ENCODE measurements at places on chromosomes 7 and 10. TPM values are rescaled to one million over a fixed set of nuclear protein-coding genes. Genes with fewer than 3 reads are reported as not detected.
A peak's percentile ranks its signal among the peaks of the same experiment; 100 is the strongest.

Gene LYZL1
- not detected for total RNA-seq

Gene SGCE
- total RNA-seq, result 0.38 TPM

Gene SH2D4B
- 0.13 TPM for total RNA-seq

Gene ARPC1B
- total RNA-seq, result 187 TPM

Gene RNF32
- 3.9 TPM for total RNA-seq

Gene ZNF789
- 22.1 TPM for total RNA-seq

Gene DPP6
- total RNA-seq, result not detected

Gene PDZD7
- 0.09 TPM for total RNA-seq

- no peak for DNase-seq
Observed at GRCh38 chr7:151702961-151703360, 174.0 kb downstream of the PRKAG2 start.

- no peak for DNase-seq
Observed at GRCh38 chr10:125550362-125550761, 132.6 kb downstream of the TEX36 start.

DNA sequence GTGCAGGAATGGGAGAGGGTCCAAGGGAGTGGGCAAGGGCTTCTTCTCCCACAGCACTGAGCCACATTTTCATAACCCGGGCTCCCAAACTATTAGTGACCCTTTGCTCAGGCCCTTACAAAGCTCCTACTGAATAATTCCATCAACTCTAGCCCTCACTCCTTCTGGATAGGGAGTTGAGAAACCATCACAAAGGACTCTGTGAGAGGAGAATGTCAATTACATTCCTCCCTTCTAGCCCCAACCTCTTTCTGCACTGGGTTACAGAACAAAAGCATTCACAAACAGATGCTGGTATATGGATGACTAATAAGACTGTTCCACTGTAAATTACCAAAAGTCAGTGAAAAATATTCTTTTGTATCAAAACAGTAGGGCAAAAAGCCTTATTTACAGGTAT lies 203.7 kb downstream of the SORCS1 start:
- DNase-seq, result no peak

DNA sequence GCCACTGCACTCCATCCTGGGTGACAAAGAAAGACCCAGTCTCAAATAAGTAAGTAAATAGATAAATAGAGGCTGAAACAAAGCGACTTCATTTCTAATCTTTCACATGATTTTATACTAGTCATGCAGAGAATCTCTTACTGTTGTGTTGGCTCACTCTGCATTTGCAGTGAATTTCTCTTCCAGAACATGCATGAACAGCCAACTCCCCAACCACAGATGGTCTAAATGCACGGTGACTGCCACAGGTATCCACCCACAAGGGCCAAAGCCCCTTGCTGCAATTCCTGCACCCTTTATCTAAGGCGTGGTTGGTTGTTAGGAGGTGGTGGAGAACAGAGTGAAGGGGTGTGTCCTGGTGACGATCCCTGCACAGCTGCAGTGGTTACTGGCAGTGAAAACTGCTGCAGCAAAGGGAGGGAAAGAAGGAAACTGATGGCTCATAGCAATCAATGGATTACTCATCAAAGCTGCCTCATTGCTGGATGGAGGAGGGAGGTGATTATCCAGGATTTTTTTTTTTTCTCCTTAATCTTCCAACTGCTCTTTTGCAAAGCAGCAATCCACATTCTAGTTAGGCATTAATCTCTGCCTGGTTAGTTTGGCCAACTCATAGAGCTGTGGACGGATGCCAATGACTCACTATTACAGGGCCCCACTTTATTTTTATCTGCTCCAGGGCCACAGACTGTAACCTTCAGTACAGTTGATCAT lies 50.6 kb downstream of the PRTFDC1 start:
- peak; percentile 80 for DNase-seq

DNA sequence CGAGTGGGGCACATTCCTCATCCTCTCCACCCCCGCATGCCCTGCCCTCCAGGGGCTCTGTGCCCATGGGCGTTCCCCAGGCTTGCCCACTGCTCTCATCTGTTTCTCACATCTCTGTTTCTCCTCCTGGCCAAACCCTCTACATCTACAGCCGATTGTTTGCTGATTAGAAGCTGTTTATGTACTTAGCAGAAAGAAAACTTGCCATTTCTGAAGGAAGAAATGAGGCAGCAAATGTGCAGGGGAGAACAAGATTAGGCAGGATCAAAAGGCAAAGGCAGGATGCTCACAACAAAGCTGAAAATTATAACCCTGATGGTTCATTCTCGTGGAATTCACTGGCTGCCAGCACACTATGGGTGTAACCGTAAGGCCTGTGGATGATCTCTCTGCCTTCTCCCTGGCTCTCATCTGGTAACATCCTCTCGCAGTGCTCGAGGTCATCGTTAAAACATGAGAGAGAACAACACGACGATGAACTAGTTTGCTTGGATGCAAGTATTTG lies 111.6 kb upstream of the KLF14 start:
- DNase-seq, result no peak

GRCh38 chr7:157625973-157626742 lies 289.4 kb downstream of the DNAJB6 start:
- DNase-seq, result no peak

- DNase-seq, result no peak
Observed at GRCh38 chr7:29330136-29330535, 135.6 kb downstream of the CHN2 start.

DNA sequence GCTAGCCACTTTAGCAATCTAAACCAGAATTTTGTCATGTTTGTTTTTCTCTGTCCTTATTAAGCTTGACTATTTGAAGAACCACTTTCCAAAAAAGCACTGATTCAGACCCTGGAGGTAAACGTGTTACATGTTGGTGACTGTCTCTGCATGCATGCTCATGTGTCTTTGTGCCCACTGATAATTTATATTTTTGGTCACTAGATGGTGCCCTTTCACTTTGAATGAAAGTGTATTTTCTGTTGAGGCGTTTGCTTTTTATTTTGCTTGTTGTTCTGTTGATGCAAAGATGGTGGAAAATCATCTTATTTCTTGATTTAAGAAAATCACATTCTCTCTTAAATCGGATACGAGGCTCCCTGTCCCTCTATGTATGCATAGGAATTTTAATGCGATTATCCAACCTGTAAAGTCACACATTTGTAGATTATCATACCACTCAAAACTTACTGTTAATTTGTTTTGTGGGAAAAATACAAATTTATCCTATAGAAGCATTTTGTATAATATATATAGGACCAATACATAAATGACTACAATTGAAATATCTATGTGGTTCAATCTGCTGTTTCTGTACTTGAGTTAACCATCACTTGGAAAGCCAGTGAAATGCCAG lies 269.3 kb downstream of the BICC1 start:
- DNase-seq, result peak; percentile 23

GRCh38 chr10:129779126-129780111 lies 184.7 kb downstream of the EBF3 start:
- no peak for DNase-seq

GRCh38 chr10:110989016-110989415 lies 69.6 kb downstream of the SHOC2 start:
- no peak for DNase-seq

- DNase-seq, result no peak
Observed at GRCh38 chr10:119441921-119442757, 100.4 kb downstream of the RGS10 start.

GRCh38 chr10:3935141-3935540 lies 150.1 kb upstream of the KLF6 start:
- DNase-seq, result no peak

- DNase-seq, result no peak
Observed at GRCh38 chr10:72392571-72392970, 37.9 kb upstream of the DNAJB12 start.

DNA sequence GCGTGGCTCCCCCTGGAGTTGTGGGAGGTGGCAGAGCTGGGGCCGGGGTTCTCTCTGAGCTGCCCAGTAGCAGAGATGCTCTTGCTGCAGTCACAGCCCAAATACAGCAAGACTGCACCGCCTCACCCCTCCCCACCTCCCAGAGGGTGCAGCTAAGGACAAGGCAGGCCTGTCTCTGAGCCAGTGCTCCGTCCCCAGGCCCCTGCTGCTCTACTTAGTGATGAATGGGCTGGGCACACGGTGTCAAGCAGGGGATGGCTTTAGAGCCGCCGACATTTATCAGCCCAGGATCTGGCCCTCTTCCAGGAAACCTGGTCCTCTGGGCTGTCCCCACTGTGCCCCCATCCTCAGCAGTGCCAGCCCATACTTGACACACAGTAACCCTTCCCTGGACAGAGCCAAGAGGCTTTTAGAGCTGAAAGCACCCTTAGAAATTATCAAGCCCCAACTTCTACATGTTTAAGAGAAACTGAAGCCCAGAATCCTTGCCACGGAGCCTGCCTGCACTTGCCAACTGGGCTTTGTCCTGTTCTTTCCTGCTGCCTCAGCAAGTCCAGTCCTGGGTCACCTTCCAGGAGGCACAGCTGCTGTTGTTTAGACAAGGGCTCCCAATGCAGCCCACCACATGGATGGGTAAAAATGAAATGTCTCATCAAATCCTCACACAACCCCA lies 137.1 kb upstream of the UNC5B start:
- DNase-seq, result no peak

- DNase-seq, result no peak
Observed at GRCh38 chr10:77162697-77163096, 474.9 kb downstream of the KCNMA1 start.

DNA sequence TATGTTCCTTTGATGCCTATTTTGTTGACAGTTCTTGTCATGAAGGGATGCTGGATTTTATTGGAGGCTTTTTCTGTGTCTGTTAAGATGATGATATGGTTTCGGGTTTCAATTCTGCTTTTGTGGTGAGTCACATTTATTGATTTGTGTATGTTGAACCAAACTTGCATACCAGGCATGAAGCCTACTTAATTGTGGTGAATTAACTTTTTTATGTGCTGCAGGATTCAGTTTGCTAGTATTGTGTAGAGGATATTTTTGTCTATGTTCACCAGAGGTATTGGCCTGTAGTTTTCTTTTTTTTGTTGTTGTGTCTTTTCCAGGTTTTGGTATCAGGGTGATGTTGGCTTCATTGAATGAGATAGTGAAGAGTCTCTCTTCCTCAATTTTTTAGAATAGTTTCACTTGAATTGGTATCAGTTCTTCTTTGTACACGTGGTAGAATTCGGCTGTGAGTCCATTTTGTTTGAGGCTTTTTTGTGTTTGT lies 345.9 kb downstream of the KIF20B start:
- DNase-seq, result no peak

GRCh38 chr10:132541601-132542011 lies 4.0 kb downstream of the INPP5A start:
- no peak for DNase-seq

GRCh38 chr7:156305351-156305750 lies 335.2 kb upstream of the RNF32 start:
- no peak for DNase-seq

- DNase-seq, result no peak
Observed at GRCh38 chr10:28429045-28429444, 103.9 kb upstream of the WAC start.

DNA sequence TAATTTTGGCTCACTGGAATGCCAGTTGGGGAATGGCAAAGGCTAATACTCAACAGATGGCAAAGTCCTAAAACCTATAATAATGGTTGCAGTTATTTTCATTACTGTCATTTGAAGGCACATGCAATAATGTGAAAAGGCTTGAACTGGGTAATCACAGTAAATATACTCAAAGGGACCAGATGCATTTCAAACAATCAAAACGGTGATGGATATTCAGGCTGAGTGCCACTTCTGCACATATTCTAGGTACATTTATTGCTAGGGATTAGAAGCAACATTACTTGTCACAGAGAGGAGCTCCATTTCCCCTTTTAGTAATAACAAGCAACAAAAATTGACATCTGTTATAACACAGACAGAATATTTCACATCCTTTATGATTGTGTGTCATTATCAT lies 171.8 kb downstream of the NXPH1 start:
- no peak for DNase-seq

DNA sequence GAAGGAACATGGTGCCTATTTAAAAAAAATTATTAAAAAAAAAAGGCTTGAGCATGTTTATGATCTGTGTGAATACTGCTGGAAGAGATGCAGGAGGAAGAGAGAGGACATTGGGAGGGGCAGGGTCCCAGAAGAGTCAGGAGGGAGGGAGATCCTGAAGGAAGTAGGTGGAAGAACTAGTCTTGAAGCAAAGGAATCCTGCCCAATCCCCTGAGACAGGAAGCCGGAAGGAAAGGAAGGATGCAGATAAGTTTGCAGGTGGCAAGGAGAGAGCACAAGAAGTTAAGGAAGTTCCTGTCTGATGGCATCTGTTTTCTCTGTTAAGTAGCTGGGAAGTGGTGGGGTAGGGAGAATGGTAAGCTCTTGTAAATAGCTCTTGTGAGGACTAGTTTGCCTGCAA lies 318.5 kb downstream of the DOCK4 start:
- no peak for DNase-seq

All from K562 (cell line).